Smooth muscle cell of the umbilical artery (primary cell): ENCODE measurements at places on chromosomes 4 and X. TPM values are rescaled to one million over a fixed set of nuclear protein-coding genes. Genes with fewer than 3 reads are reported as not detected.

The AFM gene
- total RNA-seq: not detected in 2 replicates

The CXCL1 gene
- total RNA-seq: 69.7 and 261 TPM in 2 replicates

The IL13RA2 gene
- 35.6 and 63.2 TPM in 2 replicates for total RNA-seq

The USP26 gene
- not detected in 2 replicates for total RNA-seq

The TCEAL7 gene
- total RNA-seq: 15.9 and 26.1 TPM in 2 replicates

The XK gene
- under 0.01 and 0.05 TPM in 2 replicates for total RNA-seq

The SPP1 gene
- 3.3 and 6.9 TPM in 2 replicates for total RNA-seq

The NPY1R gene
- under 0.01 TPM in 1 of 2 replicates, not detected in the other for total RNA-seq

The SPANXD gene
- not detected in 2 replicates for total RNA-seq

The TEX13D gene
- total RNA-seq: not detected in 2 replicates

The SPARCL1 gene
- total RNA-seq: not detected in 2 replicates

The OPHN1 gene
- total RNA-seq: 3.9 and 13.1 TPM in 2 replicates

The MAGEA4 gene
- not detected in 2 replicates for total RNA-seq

The VEGFD gene
- total RNA-seq: 0.09 and 0.30 TPM in 2 replicates

The BMPR1B gene
- 0.30 and 0.74 TPM in 2 replicates for total RNA-seq

The LRAT gene
- total RNA-seq: not detected in 2 replicates

The PRR27 gene
- not detected in 2 replicates for total RNA-seq

The TIMM8A gene
- total RNA-seq: 4.2 and 6.9 TPM in 2 replicates

The CXXC4 gene
- 0.30 and 0.32 TPM in 2 replicates for total RNA-seq

The MPC1L gene
- not detected in 2 replicates for total RNA-seq

The TCEAL2 gene
- not detected in 2 replicates for total RNA-seq

The VCX3A gene
- total RNA-seq: not detected in 2 replicates

The SPON2 gene
- 55.5 and 911 TPM in 2 replicates for total RNA-seq

The TCEAL6 gene
- total RNA-seq: not detected in 2 replicates

The BLOC1S4 gene
- 19.6 and 21.3 TPM in 2 replicates for total RNA-seq

The OTUD6A gene
- not detected in 2 replicates for total RNA-seq

The CSN1S1 gene
- not detected in 2 replicates for total RNA-seq

The FBXW7 gene
- total RNA-seq: 74.7 and 153 TPM in 2 replicates
